Smooth muscle cell of bladder (primary cell): ENCODE measurements at places on chromosomes 12 and 14. TPM values are rescaled to one million over a fixed set of nuclear protein-coding genes. Genes with fewer than 3 reads are reported as not detected.

SLCO1C1 gene
- not detected in 2 replicates for total RNA-seq

CCNB1IP1 gene
- 49.9 and 51.5 TPM in 2 replicates for total RNA-seq

CYP46A1 gene
- under 0.01 and 0.74 TPM in 2 replicates for total RNA-seq

GEMIN2 gene
- 15.6 and 20.5 TPM in 2 replicates for total RNA-seq

GUCY2C gene
- not detected in 2 replicates for total RNA-seq
